ENCODE measurements at places on chromosomes 4 and X.
A peak's percentile ranks its signal among the peaks of the same experiment; 100 is the strongest.

DNA sequence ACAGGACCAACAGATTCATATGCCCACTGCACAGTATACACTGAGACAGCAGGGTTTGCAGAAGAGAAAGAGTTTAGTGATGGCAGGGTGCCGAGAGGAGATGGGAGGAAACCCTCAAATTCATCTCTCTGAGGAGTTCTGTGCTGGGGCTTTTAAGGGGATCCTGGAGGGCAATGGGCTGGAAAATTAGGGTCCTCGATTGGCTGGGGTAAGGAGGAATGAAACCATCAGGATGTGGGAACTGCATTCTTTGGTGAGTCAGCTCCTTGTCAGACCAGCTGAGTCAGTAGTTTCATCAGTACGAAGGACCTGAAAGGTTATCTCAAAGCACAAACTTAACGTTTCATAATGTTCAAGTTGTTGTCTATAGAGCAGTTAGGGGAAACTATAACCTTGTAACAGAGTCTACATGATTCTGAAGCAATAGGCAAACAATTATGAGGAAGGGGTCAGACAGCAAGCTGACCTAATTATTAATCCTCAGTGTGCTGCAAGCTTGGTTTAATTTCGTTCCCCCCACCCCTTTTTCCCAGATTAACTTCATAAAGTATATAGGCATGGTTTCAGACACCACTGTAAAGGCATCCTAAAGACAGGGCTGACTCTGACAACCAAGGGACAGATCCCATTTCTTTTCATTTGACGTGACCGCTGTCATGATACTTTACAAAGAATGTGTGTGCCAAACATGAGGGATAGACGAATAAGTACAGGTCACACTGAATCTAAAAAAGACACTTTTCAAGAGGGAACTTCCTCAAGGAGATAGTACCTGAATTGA is 1.5 kb upstream of the MSMO1 start:
- peak; percentile 57 for DNase-seq

- DNase-seq = no peak
These were observed 173.9 kb downstream of the GRXCR1 start for GRCh38 chr4:43066415-43066814.

- DNase-seq = no peak
These were observed 44.5 kb downstream of the FGFRL1 start for GRCh38 chr4:1055721-1056590.

GRCh38 chr4:184854673-184855072 is 28.9 kb upstream of the ACSL1 start:
- DNase-seq = no peak

GRCh38 chrX:54843050-54843449 is 35.5 kb downstream of the MAGED2 start:
- DNase-seq = no peak

GRCh38 chr4:45399116-45399515 is 672.8 kb upstream of the GNPDA2 start:
- DNase-seq = no peak

GRCh38 chr4:112526061-112526460 is 10.1 kb upstream of the NEUROG2 start:
- DNase-seq = no peak

GRCh38 chr4:55635741-55636655 is at the start of gene NMU:
Gene NMU (minus strand): TSS chr4:55636298. CDS start chr4:55636192, 106 bp downstream.
- DNase-seq = no peak

GRCh38 chr4:15719506-15719905 is 16.6 kb downstream of the BST1 start:
- DNase-seq = no peak

GRCh38 chr4:174010547-174010946 is 272.9 kb downstream of the FBXO8 start:
- DNase-seq = no peak

DNA sequence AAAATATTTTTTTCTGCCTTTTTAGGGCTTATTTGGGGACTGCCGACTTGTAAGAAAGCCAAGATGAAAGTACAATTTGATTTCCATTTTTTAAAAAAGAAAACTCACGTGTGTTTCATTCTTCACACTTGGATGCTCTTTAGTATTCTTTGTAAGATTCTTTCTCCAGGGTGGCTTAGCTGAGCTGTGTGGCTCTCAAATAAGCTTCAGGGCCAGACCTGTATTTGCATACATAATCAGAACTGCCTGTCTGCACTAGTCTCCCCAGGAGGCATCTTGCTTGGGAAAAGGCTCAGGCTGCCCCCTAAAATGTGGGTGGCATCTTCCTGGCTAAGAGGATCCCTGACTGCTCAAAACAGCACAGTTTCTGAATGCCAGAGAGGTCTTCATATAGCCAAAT is 498.4 kb downstream of the MID1IP1 start:
- no peak for DNase-seq

GRCh38 chr4:27245216-27245615 is 384.6 kb downstream of the STIM2 start:
- DNase-seq = no peak

GRCh38 chr4:6991771-6992557 is 51.2 kb upstream of the TADA2B start:
- DNase-seq = peak; percentile 37

- DNase-seq = no peak
These were observed 348.4 kb downstream of the FAM47B start for GRCh38 chrX:35291013-35291412.

DNA sequence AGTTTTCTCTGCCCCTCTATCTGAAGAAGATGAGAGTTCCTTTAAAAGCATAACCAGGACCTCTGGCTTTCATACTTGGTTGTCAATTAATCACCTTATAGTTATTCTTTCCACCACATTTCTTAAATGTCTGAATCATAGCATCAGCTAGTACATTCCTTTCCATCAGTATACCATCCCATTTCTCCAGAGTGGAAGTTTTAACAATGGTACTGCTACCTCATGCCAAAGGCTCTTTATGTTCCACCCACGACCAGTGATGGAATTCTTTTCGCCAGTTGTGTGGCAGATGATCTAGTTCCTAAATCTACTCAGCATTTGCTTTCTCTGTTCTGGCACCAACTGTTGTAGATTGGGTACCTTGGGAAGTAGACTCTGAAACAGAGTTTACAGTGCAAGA is 379.8 kb downstream of the ZNF674 start:
- DNase-seq = no peak

- DNase-seq = no peak
These were observed 8.3 kb downstream of the GPRIN3 start for GRCh38 chr4:89299153-89299791.

DNA sequence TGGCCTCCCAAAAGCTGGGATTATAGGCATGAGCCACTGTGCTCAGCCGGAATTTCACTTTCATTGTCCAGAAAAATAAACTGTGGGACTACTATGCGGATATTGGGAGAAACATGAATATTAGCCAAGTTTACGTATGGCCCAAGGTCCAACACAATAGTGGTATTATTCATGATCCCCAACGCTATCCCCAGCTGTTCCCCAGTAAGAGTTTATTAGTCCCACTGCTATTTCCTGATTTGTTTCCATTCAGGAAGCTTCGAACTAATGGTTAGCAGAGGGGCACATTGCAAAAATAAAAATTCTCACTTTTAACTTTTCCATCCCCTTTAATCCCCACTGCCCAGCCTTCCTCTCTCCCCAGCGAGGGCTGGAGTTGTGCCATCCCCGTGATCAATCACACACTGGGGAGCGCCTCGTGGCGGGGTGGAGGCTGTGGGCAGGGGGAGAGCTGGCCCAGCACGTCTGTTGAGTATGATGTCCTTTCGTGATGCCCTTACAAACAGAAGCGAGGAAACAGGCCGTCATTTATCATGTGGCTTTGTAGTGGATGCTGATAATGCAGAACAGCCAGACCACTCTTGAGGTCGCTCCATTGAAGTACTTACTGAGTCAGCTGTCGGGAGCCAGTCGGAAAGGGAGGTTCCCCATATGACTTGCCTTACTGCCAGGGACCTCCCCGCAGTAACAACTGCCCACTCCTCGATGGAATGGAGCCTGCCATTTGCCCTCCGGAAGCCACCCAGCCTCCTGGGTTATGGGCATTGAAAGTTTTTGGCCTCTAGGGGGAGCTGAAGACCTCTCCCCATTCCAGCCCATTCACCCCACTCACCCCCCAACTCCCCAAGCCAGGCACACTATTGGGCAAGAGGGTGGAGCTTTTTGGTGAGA is 117.0 kb downstream of the KDR start:
- DNase-seq = peak; percentile 96

- DNase-seq = no peak
These were observed 55.3 kb upstream of the KCNIP4 start for GRCh38 chr4:22003878-22004277.

GRCh38 chrX:79604364-79604763 is 237.2 kb upstream of the ITM2A start:
- DNase-seq = no peak
